Astrocyte (in vitro differentiated cells and primary cell): ENCODE measurements at places on chromosomes 5 and 9. TPM values are rescaled to one million over a fixed set of nuclear protein-coding genes. Genes with fewer than 3 reads are reported as not detected.

- no peaks in the 10 kb centered on the region for H3K36me3 ChIP-seq
- H3K4me3 ChIP-seq, result no peak overlapping the region
- H3K27ac ChIP-seq, result no peak overlapping the region
- DNase-seq, result no peak
- H3K4me1 ChIP-seq, result no peaks in the 10 kb centered on the region
These were observed 5.7 kb upstream of the BHMT start for GRCh38 chr5:79105868-79106267.

- H3K4me1 ChIP-seq, result no peaks in the 10 kb centered on the region
- no peak overlapping the region for H3K4me3 ChIP-seq
- no peaks in the 10 kb centered on the region for H3K27me3 ChIP-seq
- no peaks in the 10 kb centered on the region for H3K36me3 ChIP-seq
- no peak for DNase-seq
- no peak overlapping the region for H3K27ac ChIP-seq
These were observed 72.7 kb upstream of the RGMB start for GRCh38 chr5:98700730-98701129.

DNA sequence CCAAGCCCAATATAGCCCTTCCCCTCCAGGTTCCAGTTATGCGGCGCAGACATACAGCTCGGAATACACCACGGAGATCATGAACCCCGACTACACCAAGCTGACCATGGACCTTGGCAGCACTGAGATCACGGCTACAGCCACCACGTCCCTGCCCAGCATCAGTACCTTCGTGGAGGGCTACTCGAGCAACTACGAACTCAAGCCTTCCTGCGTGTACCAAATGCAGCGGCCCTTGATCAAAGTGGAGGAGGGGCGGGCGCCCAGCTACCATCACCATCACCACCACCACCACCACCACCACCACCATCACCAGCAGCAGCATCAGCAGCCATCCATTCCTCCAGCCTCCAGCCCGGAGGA is 6.3 kb downstream of the NR4A3 start:
- no peak for DNase-seq
- no peak overlapping the region for H3K27ac ChIP-seq
- H3K4me1 ChIP-seq, result peaks cover 18% of the 10 kb centered on the region
- no peaks in the 10 kb centered on the region for H3K36me3 ChIP-seq

F2RL2 gene
- 23.4 and 26.0 TPM in 2 replicates for total RNA-seq

DNA sequence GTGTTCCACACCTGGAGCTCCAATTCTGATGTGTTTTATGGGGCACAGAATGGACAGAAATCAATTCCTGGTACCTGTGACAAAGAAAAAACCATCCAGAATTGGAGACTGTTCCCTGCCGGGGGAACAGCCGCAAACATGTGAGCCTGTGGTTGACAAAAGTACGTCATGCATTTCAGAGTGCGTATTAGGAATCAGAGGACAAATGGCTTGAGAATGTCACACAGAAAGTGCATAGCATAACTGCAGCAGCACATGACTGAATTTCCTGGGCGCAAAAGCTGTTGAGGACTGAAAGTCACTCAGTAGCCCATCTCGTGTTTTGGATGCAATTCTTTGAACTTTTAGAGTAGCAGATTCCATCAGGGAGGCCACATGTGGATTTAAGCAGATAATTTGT is 85.1 kb downstream of the TRIO start:
- H3K4me3 ChIP-seq, result no peak overlapping the region
- H3K27me3 ChIP-seq, result no peaks in the 10 kb centered on the region
- H3K27ac ChIP-seq, result no peak overlapping the region
- H3K4me1 ChIP-seq, result peaks cover 24% of the 10 kb centered on the region
- DNase-seq, result peak; percentile 19

FUT7 gene
- not detected in 2 replicates for total RNA-seq

AJM1 gene
- total RNA-seq, result 3.3 and 4.2 TPM in 2 replicates

GBGT1 gene
- total RNA-seq, result 8.4 and 8.5 TPM in 2 replicates

- peaks cover 2% of the 10 kb centered on the region for H3K4me1 ChIP-seq
- no peak overlapping the region for H3K27ac ChIP-seq
- H3K4me3 ChIP-seq, result no peak overlapping the region
- H3K27me3 ChIP-seq, result no peaks in the 10 kb centered on the region
These were observed 26.4 kb upstream of the ELL2 start for GRCh38 chr5:95988094-95988493.

GRCh38 chr5:180173875-180174586 is 35.0 kb downstream of the RASGEF1C start:
- H3K4me3 ChIP-seq, result no peak overlapping the region

DNA sequence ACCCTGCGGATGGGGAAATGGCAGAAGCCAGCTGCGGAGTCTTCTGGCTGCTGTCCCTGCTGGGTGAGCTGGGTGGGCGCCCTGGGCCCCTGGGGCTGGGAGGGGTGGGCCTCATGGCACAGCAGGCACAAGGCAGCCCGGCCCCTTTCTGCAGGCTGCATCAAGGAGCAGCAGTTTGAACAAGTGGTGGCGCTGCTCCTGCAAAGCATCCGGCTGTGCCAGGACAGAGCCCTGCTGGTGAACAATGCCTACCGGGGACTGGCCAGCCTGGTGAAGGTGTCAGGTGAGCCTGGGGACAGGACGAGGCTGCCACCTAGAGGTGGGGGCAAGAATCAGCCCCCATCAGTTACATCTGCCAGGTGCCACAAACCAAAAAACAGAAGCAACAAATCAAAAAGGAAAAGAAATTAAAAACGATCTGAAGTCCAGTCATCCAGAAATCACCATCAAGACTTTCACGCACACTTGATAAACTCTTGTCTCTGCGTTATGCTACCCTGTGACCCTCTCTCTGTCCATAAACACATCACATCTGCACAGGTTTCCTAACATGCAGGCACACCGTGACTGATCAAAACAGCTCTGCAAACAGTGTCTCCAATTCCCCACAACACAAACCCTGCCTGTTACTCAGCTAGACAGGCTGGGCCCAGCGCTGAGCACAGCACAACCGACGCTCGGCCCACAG is 13.9 kb downstream of the REXO4 start:
- H3K27ac ChIP-seq, result no peak overlapping the region
- no peak overlapping the region for H3K4me3 ChIP-seq
- no peaks in the 10 kb centered on the region for H3K27me3 ChIP-seq
- peaks cover 9% of the 10 kb centered on the region for H3K4me1 ChIP-seq
- DNase-seq, result no peak

DNA sequence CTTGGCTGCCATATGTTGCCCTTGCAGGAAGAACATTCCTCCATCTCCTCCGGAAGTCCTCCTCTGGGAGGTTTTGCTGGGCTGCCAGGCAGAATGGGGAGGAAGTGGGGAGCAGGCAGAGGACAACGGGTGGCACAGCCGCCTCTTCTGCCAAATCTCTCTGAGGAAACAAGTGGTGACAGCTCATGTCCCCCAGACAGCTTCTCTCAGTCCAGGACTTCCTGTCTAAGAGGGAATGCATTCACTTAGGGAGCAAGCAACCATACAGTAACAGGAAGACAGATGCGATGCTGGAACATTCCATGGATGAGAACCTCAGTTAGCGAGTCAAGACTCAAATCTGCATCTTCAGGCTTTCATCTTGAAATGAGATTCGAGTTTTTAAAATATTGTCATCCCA is 701.0 kb downstream of the SEMA5A start:
- H3K36me3 ChIP-seq, result no peaks in the 10 kb centered on the region
- no peak for DNase-seq
- peak overlapping the region; percentile 2 for H3K27ac ChIP-seq

DNA sequence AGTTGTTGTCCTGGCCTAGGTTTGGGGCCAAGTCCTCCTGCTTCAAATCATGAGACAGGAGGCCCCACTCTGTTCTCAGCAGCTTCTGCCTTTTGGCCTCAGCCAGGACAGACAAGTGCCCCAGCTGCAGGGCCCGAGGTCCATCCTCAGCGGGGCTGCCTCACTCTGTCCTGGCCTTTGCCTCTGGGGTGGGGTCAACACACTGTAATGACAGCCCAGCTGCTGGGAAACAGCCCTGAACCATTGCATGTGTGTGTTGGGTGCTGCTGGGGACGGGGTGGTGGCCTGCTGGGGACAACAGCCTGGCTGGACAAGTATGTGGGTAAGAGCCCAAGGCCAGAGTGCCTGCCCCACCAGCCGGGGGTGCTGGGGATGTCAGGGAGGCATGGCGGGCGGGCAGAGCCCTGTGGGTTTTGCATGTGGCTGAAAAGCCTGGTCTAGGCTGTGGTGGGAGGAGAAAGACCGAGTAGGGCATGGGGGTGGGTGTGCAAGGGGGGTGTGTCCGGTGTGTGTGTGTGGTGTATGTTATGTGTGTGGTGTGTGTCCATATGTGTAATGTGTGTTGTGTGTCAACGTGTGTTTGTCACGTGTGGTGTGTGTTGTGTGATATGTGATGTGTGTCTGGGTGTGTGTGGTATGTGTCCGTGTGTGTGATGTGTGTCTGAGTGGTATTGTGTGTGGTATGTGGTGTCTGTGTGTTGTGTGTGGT is 71.7 kb downstream of the KCNT1 start:
- DNase-seq, result no peak
- no peak overlapping the region for H3K4me3 ChIP-seq
- no peak overlapping the region for H3K27ac ChIP-seq
- H3K4me1 ChIP-seq, result no peaks in the 10 kb centered on the region

- H3K4me1 ChIP-seq, result no peaks in the 10 kb centered on the region
- no peak overlapping the region for H3K27ac ChIP-seq
- no peak overlapping the region for H3K4me3 ChIP-seq
- H3K36me3 ChIP-seq, result no peaks in the 10 kb centered on the region
These were observed 57.3 kb upstream of the LHFPL2 start for GRCh38 chr5:78705826-78706225.

DNA sequence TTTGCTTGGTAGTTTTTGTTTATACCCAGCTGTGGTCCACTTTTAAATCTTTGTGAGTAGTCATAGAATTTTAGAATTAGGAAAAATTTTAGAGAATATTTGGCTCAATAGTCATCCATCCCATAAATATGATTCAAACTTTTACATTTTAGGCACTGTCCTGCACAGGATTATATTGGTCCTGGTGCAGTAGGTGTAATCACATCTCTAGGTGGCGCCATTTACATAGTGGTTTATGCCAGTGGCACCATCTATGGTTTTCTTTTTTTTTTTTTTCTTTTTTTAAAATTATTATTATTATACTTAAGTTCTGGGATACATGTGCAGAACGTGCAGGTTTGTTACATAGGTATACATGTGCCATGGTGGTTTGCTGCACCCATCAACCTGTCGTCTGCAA is 260.7 kb upstream of the KCNN2 start:
- no peak overlapping the region for H3K4me3 ChIP-seq
- no peak overlapping the region for H3K27ac ChIP-seq

- peaks cover 11% of the 10 kb centered on the region for H3K4me1 ChIP-seq
- no peak overlapping the region for H3K4me3 ChIP-seq
- H3K27ac ChIP-seq, result peak overlapping the region; percentile 27
- H3K27me3 ChIP-seq, result no peaks in the 10 kb centered on the region
These were observed 9.7 kb downstream of the ICE1 start for GRCh38 chr5:5432020-5432707.
